Stimulated activated CD4-positive, alpha-beta T cell treated with anti-CD3 and anti-CD28 coated beads, Interleukin-2, amount 100 ng/mL, for 4 hours (primary cell): ENCODE measurements at places on chromosomes 4 and X.

DNA sequence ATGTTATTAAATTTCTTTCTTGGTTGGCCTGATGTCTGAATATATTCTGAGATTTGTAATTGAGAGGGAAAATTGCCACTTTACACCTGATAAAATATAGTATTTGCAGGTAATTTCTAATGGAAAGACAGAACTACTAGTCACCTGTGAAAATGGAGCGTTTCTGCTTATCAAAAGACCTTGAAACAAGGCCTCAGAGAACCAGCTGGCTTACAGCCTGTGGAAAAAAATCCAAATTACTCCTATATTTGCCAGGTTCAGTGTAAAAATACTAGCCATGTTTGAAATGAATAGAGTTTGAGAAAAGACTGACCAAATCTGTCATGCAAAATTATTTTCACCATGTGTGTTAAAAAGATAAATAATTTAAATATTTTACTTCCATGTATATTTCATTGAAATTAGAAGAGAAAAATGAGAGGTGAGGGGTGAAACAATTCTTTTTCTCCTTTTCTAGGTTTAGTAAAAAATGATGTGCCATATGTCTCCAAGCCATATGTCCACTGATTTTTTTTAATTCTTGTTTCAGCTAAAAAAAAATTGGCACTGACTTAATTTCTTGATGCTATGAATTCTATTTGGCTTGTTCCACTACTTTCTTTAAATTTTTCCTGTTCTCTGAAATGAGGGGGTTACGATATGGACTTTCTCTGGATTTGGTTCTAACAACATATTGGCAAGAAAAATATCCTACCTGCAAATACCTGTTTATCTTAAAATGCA, 464.9 kb downstream of the GRXCR1 start:
- DNase-seq, result no peak

GRCh38 chr4:138086611-138087041, 155.5 kb downstream of the SLC7A11 start:
- DNase-seq, result no peak

GRCh38 chr4:2102045-2102883, 43.1 kb downstream of the NAT8L start:
- DNase-seq, result no peak

DNA sequence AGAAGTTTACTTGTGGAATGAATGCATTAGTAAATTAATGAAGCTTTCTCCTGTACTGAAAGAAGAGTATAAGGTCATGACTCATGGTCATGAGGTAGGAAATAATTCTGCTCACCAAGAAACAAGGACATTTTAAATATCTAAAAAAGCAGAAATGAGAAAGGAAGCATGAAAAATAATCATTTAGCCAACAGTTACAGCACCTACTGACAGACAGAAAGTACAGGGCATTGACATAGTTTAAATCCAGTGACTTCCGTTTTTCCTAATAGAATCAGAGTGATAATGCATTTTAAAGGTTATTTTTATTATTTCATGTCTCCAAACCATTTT, 30.5 kb upstream of the ACSL1 start:
- DNase-seq, result no peak

- DNase-seq, result no peak
These were observed 53.1 kb downstream of the CHRNA9 start for GRCh38 chr4:40388239-40388638.

DNA sequence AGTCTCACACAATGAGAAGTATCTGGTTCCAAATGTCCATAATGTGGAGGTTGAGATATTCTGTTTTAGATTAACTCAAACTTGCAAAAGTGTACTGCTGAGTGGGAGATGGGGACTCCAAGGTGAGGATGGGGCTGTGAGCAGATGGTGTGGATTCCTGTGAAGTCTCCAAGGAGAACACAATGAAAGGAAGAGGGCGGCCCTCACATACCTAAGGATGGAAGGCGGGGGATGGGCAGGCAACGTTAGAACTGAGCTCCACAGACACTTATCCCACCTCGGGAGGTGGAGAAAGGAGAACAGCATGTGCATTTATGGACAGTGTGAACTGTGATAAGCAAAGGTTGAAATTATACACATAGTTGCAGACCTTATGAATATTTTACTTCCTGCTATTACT, 9.9 kb upstream of the SPATA4 start:
- DNase-seq, result no peak

- no peak for DNase-seq
These were observed 15.9 kb downstream of the SH3TC1 start for GRCh38 chr4:8215001-8215427.

DNA sequence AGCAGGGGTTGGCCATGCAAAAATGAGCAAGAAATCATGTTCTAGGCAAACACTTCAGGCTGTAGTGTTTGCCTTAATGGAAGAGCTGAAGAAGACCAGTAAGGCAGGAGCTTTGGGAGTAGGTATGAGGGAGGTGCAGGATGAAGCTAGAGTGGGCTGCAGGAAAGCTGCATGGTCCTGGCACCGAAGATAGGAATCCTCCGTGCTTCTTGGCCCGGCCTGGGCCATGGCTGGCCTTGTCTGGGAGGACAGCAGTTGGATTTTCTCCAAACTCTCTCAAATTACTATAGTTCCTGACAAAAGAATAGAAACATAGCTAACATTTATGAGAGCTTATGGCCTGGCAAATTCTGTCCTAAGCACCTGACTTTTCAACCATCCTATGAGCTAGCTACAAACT, 116.5 kb downstream of the UCHL1 start:
- no peak for DNase-seq
